COLO829 (cell line): ENCODE measurements at places on chromosomes 3 and 15.
A peak's percentile ranks its signal among the peaks of the same experiment; 100 is the strongest.

DNA sequence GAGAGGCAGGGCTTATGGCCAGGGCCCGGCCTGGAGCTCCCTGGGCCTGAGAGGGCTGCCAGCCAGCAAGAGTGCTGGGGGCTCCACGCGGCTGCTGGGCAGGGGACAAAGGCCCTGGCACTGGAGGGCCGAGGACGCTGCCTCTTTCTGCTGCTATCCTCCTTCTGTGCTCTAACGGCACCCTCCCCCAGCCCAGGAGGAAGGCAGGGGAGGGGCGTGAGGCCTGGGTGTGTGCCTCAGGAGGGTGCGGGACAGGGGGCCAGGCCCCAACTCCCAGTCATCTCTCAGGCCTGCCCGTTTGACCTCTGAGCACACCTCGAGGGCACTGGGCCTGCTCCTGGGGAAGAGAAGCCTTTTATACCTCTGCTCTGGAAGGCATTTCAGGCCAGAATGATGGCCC, 115.5 kb downstream of the ADCY5 start:
- DNase-seq = no peak

DNA sequence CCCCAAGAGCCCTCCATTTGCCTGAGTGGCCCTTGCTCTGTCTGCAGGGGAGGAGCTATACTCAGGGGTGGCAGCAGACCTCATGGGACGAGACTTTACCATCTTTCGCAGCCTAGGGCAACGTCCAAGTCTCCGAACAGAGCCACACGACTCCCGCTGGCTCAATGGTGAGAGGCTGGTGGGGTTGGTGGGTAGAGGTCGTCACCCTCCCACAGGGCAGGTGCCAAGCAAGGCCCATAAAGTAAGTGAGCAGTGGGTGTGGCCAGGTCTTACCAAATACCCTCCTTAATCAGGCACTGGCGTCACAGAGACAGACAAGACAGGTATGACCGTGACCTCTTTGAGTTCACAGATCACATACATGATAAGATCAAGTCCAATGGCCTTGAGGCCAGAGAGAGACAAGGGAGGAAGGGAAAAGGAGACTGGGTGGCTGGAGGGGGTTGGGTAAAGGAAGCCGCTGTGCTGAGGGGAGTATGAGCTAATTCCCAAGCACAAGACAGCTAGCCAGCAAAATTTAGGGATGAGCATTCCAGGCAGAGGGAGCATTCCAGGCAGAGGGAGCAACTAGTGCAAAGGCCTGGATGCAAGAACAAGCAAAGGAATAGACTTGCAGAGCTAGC, 2.5 kb downstream of the SEMA3B start:
- no peak for DNase-seq

- no peak for DNase-seq
These were observed 5.6 kb downstream of the ACAD9 start for GRCh38 chr3:128884992-128885391.

DNA sequence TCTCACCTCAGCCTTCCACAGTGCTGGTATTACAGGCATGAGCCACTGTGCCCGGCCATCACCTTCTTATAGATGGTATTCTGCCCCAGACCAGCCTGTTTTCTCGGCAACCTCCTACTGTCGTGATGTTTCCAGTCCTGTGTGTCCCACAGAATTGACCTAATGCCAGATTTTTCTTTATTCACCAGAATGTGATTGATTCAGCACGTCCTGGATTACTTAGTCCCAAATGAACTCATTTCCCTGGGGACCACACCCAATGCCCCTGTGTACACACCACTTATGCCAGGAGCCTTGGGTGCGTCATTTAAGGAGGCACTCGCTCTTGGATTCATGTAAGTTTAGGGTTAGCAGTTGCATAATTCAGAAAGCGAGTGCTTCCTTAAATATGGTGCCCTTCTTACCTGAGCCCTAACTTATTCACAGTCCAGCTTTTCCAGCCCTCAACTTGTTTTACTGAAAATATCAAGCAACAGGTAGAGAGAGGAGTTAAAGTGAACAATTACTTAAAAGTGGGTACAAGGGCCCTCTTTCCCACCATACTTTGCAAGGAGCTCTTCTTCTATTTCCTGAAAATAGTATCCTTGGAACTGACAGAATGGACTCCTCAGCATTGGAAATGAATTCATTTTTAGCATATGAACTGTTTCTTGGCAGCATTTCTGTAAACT, 64.6 kb upstream of the UBE2E1 start:
- DNase-seq = no peak

GRCh38 chr15:92954578-92954977, 54.5 kb downstream of the CHD2 start:
- no peak for DNase-seq

GRCh38 chr3:119403201-119403600, 60.2 kb downstream of the TMEM39A start:
- no peak for DNase-seq

GRCh38 chr3:37770938-37771918, 90.5 kb upstream of the CTDSPL start:
- no peak for DNase-seq

DNA sequence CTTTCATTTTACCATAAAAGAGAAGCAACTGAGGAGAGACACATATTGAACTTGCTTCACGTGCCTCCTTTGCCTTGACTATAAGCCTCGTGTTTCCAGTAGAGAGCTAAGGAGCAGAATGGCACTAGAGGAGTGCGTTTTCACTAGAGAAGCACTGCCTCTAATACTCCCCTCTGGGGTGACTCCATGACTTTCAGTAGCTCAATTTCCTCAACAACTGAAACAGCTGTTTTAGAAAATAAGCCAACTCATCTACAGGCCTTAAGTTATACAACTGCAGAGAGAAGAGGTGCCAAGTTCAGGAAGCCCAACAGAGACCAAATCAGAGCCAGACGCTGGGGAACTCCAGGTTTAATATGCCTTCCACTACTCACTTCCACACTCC, 1.9 kb downstream of the UBP1 start:
- peak; percentile 45 for DNase-seq

GRCh38 chr3:39327053-39327745, 2.3 kb upstream of the CCR8 start:
- DNase-seq = no peak

DNA sequence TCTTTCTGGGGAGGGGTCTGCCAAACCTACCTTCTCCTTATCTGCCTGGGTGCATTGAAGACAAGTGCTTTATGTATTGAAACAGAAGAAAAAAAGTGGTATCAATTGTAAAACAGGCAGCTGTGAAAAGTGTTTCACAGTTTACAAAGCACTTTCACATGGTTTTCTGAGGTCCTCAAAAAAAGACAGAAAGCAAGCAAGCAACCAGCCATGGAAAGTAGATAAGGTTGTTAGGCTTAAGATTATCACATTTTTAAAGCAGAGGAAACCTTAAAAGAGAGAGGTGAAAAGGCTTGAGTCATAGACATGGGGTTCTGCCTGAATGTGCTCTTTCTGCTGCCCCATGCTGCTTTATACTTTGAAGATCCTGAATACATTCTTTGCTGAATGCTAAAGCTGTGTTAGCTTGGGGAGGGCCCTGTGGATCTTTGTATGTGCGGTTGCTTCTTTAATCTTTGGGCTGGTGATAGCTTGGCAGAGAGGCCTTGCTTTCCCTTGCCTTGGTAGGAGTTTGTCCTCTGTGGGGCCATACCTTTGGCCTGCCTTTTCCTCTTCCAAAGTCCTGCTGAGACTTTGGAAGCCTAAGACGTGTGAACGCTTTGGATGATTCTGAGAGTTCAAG, 2.6 kb downstream of the SMAD3 start:
- DNase-seq = no peak

DNA sequence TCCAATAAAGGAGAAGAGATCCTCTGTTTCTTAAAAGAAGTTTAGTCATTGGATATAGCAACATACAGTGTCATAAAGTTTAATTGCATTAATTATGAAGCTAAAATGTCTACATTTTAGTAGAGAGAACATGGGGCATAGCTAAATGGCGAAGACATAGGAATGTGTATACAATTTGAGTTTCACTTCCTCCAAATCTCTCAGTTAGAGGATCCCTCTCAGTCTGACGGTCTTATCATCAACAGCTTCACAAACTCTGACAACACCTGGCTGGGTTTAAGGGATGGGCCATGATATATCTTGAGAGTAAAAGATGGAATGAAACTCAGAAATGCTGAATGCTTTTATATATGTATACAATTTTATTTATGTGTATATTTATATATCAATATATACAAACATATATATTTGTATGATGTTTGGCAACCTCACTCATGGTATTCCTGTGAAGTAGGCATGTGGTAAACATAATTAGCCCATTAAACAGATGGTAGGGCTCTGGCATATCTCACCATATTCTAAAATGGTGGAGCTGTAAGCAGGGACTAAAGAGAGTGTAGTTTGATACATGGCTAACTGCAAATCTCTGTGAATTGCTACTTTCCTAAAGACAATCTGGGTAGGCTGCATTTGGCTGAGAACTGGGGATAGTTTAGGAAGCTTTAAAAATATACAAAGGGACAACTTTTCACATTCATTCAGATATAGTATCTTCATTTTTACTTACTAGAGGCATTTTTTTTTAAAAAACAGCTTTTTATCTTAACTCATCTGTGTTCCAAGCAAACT, 111.6 kb downstream of the TIGIT start:
- no peak for DNase-seq

DNA sequence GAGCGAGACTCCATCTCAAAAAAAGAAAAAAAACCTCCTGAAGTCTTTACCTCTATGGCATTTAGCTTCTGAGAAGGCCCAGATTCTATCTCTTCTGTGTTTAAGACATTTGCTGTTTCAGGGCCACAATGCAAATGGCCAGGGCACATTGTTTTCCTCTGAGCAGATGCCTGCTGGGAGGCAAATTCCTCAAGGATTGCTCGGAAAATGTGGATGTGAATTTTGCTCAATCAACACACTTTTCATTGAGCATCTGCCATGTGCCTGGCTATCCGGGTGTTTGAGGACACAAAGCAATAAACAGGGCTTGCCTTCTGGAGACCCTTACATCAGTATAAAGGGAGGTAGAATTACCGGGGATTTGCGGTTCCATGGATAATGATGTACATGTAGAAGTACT, 20.0 kb downstream of the TRIM71 start:
- DNase-seq = no peak

DNA sequence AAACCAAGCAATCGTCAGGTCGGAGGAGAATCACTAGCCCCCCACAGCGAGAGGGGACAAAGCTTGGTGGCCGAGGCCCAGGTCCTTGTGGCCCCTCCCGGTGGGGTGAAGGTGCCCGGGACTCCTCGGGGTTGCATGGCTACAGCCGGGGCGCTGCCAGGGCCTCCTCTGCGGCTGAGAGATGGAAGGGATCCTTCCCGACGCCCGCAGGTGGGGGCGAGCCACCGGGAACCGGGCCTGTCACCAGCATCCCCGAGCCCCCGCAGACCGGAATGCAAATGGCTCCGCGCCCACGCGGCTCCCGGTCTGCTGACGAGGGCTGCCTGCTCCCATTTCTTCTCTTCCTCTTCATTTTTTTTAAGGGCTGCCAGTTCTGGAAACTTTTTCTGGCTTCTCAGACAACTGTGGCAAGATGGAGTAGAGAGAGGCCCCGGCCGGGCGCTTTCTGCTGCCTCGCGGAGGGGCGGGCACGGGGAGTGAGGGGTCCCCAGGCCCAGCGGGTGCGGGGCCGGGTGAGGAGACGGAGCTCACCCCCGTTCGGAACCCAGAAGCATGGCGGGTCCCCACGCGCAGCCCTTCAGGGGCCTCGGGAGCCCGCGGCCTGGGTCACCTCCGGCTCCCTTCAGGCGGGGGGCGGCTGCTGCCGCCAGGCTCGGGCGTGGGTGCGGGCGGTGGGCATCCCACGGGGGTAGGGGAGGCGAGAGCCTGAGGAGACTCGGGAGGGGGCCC, 27.5 kb downstream of the MELTF start:
- DNase-seq = no peak

DNA sequence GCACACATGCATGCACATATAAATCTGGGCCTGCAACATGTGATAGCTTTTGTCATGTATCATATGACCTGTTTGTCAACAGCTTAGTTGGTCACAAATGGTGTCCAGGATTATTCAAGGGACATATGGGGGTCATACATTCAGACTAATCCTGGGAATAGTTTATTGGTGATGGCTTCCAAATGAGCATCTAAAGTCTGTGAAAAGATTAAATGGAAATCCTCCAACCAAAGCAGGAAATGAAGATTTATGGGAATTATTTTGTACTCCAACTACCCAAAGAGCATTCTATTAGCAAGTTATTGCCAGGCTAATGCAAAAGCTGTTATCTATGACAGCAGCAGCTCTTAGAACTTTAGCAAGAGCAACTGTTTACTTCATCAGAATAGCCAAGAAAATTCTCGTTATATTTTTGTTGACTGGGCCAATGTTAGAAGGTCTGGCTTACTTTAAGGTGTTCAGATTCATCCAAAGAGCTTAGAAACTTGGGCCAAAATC, 7.1 kb downstream of the FSTL1 start:
- DNase-seq = no peak

DNA sequence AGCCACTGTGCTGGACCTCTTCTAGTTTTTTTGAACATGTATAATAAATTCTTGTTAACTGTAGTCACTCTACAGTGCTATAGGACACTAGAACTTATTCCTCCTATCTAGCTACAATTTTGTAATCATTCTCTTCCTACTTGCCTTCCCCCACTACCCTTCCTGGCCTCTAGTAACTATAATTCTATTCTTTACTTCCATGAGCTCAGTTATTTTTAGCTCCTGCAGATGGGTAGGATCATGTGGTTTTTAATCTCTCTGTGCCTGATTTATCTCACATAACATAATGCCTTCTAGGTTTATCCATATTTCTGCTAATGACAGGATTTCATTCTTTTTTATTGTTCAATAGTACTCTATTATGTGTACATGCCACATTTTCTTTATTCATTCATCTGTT, 113.2 kb upstream of the FGF7 start:
- peak; percentile 2 for DNase-seq

DNA sequence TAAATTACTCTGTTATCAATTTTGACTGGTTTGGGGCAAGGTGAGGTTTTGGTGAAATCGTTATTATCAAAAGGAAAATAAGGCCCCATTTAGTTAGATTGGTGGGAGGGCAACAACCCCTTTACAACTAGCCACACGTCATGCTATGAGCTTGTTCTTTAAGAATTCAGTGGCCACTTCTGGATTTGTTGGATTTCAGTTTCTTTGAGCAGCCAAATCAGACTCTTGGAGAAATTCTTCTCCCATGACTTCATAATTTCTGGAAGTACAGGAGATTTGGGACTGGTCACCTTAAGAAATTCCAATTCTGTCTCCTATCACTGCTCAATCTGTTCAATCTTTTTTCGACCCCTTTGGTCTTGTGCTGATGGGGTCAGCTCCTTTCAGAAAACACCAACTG, 14.8 kb upstream of the WNT5A start:
- no peak for DNase-seq

DNA sequence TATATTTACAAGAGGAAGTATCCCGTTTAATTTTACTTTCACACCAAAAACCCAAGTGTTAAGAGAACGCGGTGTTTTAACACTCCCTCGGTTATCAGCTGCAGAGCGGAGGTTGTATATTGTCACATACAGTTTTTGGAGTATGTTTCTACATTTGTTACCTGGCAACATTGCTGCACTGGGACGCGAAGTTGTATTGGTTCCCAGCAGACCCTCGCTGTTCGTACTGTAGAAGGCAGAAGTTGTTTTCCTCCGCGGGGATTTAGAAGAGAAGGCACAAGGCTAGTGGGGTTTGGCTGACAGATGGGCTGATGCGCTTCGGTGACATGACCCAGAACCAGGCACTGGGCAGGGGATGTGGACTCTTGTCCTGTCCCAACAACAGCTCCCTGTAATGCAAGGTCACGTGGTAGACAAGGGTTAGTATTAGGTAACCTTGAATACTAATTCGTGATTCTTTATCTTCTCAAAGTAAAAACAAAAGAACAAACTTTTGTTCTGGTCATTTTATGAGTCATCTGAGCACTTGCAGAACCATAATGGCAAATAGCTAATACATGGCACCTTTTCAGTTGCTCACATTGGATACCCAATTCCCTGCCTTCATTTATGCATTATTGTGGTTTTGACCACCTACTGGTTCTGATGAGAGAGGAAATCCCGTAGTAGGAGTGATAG, 230.4 kb upstream of the BHLHE40 start:
- DNase-seq = no peak
